AG10803 (cell line): ENCODE measurements at places on chromosomes 3 and 15.

- peak; percentile 40 for DNase-seq
Measured at GRCh38 chr3:12579905-12580304, 23.0 kb downstream of the MKRN2 start.

DNA sequence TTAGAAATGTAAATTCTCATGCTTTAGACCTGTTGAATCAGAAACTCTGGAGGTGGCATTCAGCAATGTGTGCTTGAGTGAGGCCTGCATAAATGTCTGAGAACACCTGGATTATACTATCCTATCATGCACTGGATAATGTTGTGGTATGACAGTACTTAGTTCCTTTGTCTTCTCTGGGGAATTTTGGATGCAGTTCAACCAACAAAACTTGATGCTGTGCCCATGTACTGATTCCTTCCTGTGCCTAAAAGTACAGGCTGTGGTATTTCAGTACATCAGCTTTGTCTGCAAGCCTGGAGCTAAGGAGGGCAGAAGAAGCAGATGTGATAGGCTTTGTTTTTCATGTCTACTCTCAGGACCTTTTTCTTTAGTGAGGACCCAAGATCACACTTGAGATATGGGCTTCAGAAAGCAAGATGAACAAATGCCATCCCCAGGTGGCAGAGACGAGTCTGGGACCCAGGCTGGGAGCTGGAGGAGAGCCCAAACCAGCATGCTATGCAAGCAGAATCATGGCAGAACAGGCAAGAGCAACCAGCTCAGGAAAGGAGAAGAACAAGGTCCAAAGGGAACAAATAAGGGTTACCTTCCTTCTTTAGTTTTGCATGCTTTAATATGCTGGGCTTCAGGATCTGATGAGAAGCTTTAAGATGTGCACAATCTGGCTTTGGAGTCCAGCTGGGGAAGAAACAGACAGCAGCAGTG lies 124.7 kb downstream of the MYRIP start:
- DNase-seq: peak; percentile 16

DNA sequence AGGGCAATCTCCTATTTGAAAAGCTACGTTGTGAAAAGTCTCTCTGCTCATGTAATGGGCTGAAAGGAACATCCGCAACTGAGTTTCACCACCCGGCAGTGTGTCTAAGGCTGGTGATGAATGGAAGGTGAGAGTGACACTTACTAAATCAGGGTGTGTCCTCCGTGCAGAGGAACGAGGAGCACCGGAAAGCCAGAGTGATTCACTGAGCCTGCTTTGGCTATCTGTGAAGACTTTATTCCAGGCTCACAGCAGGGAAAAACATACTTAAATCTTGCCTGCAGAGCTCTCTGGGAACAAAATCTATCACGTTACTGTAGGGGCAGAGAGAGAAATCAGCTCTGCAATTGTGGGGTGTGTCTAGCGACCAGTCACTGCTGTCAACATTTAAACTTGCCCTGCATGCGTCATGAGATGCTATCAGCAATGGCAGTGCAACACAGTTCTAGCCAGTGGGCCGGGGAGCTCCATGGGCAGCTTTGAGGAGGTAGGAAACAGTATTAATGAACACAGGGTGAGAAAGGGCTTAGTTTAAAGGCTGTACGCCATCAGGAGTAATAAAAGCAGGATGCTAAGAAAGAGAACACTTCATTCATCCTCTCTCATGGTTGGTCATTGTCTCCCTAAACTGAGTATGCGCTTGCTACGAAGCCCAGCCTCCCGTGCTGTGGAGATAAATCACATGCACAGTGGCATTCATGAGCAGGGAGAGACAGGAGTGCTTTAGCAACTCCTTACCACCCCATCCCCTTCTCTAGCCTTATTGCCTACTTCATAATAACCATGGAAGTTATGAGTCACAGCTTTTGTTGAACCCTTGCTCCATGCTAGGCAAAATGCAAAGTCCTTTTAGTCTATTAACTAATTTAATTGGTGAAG lies 542.7 kb upstream of the ADAMTS9 start:
- DNase-seq: no peak

- DNase-seq: no peak
Measured at GRCh38 chr15:23645371-23646164, 2.1 kb downstream of the MAGEL2 start.

DNA sequence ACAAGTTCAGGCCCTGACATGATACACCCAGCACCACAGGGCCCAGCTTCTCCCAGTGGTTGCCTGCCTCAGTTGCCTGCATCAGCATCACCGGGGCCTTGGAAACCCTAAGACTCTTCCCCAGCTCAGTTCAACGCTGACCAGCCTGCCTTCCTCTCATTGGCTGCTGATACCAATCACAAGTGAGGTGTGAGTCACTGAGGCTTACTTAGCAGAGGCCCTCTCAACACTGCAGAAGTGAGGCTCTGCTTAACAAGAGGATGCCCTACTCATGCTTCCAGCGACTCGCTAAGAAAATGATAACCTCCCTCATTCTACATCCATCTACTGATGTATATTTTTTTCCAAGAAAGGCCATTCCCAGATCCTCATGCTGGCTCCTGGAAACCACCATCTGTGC lies 151.9 kb downstream of the ADAMTS17 start:
- no peak for DNase-seq

- DNase-seq: peak; percentile 84
Measured at GRCh38 chr15:77543159-77543882, 89.4 kb downstream of the LINGO1 start.
